ENCODE measurements at places on chromosomes 16 and 17. TPM values are rescaled to one million over a fixed set of nuclear protein-coding genes. Genes with fewer than 3 reads are reported as not detected.

- DNase-seq, result no peak
Measured at GRCh38 chr17:47717979-47718621, 14.9 kb upstream of the TBX21 start.

DNA sequence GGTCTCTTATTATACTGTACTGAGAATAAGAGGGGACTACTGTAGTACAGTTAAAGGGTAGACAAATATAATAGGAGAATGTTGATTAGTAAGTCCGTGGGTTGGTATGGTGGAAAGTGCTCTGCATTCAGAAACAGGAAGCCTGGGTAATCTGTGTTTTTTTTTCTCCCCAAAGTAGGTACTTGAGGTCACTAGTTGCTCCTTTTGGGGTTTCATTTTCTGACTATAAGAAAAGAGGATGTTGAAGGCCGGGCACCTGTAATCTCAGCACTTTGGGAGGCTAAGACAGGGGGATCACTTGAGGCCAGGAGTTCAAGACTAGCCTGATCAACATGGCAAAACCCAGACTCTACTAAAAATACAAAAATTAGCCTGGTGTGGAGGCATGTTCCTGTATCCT, 42.0 kb upstream of the MMD start:
- no peak for DNase-seq

- DNase-seq, result no peak
Measured at GRCh38 chr17:81842378-81842724, 7.5 kb upstream of the PPP1R27 start.

DNA sequence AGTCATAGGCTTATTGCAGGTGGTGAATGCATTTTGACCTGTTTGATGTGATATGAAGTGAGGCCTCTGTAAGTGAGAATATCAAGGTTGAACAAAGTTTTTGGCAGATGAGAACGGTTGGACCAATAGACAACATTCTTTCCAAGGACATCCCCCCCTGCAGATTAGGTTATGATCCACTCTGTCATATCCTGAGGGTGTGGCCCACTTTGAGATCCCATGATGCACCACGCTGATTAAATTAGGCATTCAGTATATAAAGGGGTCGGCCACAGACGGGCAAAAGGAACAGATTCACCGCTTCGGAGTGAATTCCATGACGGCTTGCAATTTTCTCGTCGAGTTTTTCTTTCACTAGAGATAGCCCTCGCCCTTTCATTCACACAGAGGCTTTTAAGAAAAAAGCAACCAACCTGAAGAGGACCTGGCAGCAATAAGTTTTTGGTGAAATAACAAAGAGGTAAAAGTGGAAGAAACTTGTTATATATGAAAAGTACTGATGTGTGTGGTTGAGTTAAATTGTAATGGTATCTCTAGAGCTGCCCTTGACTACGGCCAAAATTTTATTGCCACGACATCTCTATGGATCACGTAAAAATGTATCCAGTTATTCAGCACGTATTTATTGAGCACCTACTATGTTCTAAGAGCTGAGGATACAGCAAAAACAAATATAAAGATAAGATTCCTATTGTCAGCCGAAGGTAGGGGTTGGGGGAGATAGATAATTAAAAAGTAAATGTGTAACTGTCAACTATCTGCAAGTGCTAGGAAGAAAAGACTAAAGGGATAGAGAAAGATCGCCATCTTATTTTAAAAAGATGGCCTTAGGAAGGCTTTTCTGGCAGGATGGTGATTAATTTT, 1.7 kb upstream of the RBBP6 start:
- no peak for DNase-seq

DNA sequence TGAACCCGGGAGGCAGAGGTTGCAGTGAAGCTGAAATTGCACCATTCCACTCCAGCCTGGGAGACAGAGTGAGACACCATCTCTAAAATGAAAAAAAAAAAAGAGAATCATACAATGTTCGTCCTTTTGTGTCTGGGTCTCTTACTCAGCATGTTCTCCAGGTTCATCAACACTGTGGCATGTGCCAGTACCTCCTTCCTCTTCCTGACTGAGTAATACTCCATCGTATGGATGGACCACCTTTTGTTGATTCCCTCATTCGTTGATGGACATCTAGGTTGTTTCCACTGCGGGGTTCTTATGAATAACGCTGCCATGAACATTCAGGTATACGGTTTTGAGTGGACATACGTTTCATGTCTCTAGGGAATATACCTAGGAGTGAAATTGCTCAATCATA, 4.1 kb upstream of the HS3ST6 start:
- no peak for DNase-seq

GRCh38 chr16:27980919-27981700, 82.4 kb downstream of the GSG1L start:
- DNase-seq, result no peak

DNA sequence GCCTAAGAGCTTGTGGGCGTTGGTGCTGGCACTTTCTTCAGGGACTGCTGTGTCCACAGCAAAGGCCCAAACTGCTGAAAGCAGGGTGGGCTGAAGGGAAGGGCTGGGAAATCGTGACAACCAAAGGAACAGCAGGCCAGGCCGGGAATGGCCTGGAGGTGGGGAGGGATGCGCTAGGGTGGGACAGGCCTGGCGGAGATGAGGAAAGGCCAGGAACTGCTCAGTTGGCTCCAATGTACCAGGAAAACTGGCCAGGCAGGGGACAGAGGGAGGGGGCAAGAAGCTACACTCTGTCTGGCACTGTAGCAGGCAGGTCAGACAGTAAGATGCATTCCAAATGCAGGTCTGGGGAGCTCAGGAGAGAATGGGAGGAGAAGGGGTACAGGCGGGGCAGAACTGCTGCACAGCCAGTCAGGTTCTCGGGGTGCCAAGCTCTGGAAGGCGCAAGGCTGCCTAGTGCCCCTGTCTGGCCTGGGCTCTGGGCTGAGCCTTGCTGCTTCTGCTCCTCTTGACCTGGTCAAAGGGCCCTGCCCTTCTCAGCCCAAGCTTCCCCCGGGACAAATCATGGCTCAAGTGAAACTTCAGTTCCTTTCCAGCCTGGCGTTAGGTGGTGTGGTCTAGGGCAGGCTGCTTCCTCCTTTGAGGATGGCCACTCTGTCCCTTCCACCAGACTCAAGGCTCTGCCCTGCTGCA, 7.3 kb downstream of the PNMT start:
- DNase-seq, result no peak

GRCh38 chr17:81135505-81136278, 29.6 kb upstream of the PVALEF start:
- DNase-seq, result no peak

- no peak for DNase-seq
Measured at GRCh38 chr17:56359518-56359917, 206.2 kb downstream of the ANKFN1 start.

GRCh38 chr17:31274252-31274651, 22.8 kb downstream of the OMG start:
- DNase-seq, result no peak

GRCh38 chr17:77644181-77645071, 314.1 kb upstream of the TNRC6C start:
- DNase-seq, result no peak

GRCh38 chr16:20868890-20869289, 31.3 kb downstream of the DCUN1D3 start:
- DNase-seq, result peak; percentile 89

DNA sequence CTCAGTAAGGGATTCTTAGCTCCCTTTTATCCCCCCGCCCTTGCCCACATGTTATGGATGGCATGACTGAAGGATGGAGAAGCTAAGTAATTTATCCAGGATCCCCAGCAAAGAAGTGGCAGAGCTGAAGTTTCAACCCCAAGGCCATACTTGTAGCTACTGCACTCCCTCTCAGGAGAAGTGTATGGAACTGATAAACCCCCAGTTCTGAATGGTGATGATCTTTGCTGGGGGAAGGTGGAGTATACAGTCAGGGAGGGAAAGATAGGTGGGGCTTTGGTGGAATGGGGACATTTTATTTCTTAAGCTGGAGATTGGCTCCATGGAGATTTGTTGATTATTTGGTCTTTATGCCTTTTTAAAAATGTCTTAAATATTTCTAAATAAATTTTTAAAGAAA, 58.3 kb downstream of the TNRC6C start:
- no peak for DNase-seq

DNA sequence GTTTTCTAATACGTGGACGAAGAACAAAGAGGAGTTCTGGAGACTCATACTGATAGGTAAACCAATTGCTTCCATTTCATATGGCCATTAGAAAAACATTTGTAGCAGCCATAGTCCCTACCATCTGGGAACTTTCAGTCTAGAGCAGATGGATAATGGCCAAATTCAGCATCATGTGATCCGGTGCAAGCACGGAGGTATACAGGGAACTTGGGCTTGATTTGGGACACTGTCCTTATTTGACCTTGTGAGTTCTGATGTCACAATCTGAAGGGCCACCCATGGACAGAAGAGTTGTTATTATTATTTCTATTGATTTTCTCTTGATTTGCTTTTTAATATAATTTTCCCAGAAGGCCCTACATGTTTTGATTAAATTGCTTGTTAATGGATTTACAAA, 154.6 kb upstream of the ZNF267 start:
- no peak for DNase-seq

Gene ZNF821
- 2.5 TPM for total RNA-seq

Gene CD300E
- total RNA-seq, result 0.46 TPM

Gene KCNJ18
- total RNA-seq, result not detected

Gene METTL9
- total RNA-seq, result 43.7 TPM
